Left lung (tissue), 14 donors: ENCODE measurements at places on chromosomes 1 and 21. TPM values are rescaled to one million over a fixed set of nuclear protein-coding genes. Genes with fewer than 3 reads are reported as not detected.

PARS2 gene
- total RNA-seq, result 3.9 TPM

MYBPHL gene
- total RNA-seq, result not detected

NHLH2 gene
- total RNA-seq, result not detected

TAL1 gene
- 9.7 TPM for total RNA-seq

GRCh38 chr1:86581231-86581630 is 34.4 kb downstream of the CLCA4 start:
- DNase-seq, result no peak

- DNase-seq, result no peak
Observed at GRCh38 chr1:172727956-172728603, 69.2 kb downstream of the FASLG start.

- DNase-seq, result no peak
Observed at GRCh38 chr1:24045771-24046170, 65.6 kb upstream of the SRSF10 start.
